ENCODE measurements at places on chromosomes 6 and 20.

DNA sequence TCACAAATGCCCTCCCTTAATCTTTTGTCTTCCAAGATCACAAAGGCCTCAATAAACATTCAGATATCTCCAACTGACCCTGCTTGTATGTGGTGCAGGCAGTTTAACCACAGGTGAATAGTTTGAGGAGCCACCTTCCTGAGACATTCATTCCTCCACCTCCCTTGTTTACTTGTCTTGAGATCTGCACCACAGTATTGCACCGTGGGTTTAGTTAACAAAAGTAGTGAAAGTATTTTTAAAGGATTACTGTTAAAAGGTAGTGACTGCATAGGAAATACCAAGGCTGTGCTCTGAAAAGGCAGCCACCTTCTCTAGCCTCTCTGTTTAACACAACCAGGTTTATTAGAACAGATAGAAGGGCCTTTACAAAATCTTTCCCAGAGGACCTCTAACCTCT is 46.5 kb downstream of the SESN1 start:
- no peak for DNase-seq

- DNase-seq = no peak
Observed at GRCh38 chr6:111731456-111732195, 125.9 kb upstream of the TRAF3IP2 start.

DNA sequence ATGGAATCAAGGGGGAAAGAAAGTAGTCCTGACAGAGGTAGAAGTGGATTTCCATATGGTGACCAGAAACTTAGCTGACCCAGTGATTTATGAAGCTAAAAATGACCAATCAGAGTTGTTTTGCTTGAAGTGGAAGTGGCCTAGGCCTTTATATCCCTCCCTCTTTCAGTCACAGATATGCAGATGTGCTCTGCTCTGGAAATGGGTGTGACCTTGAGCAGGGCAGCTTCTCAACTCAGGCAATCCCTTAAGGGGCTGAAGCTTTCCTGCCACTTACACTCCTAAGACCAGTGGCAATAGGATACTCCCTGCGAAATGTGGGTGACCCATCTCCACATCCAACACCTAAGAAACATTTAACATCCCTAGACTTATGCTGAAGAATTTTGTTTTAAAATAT is 256.6 kb downstream of the EYS start:
- no peak for DNase-seq

GRCh38 chr20:57944988-57945387 is 235.2 kb upstream of the PMEPA1 start:
- DNase-seq = no peak

DNA sequence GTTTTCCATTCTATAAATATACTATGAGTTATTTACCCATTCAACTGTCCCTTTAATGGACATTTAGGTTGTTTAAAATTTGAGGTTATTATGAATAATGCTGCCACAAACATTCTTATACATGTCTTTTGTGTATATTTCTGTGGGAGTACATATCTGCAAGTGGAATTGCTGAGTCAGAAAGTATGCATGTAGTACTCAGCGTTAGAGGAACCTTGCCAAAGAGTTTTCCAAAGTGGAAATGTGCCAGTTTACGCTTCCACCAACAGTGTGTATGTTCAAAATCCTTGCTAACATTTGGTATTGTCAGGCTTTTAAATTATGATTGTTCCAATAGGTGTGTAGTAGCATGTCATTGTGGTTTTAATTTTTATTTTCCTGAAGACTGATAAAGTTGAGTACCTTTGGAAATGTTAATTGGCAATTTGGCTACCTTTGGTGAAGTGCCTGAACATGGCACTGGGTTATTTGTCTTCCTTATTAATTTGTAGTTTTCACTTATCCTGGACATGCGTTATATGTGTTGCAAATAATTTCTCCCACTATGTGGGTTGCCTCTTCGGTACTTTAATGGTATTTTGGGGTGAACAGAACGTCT is 341.2 kb downstream of the CD83 start:
- no peak for DNase-seq

GRCh38 chr20:23613676-23614075 is 8.0 kb upstream of the CST9 start:
- DNase-seq = no peak

DNA sequence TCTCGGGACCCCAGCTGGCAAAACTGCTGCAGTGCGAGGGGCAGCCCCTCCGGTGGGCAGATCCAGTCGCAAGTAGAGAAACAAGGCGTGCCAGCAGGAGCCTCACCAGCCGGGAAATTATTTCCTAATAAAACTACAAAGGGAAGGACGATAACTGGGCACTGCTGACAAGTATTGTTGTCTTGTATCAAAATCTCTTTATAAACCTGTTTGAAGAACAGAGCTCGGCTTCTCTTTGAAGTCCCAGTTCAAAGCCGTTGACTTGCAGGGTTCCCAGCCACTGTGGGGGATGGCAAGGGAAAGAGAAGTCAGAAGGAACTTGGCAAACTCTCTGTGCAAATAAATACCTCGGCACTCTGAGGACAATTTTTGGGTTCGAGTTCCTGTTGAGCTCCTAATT is 504.5 kb downstream of the CD83 start:
- no peak for DNase-seq

DNA sequence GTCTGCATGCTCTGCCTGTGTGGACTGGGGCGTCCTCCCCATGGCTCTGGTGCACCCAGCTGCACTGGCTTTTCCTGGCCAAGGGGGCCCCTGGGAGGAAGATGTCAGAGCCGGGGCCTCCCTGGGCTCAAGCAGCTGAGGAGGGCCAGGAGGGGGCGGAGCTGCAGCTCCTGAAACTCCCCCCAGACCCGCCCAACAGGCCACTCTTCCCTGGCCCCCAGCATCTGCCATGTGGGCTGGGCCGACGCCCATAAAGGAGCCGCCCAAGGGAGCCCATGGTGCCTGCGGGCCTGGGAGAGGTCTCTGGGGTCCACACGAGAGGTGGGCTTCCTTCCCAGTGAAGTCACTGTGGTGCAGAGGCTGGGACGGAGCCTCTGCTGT is 4.0 kb downstream of the RBBP8NL start:
- DNase-seq = no peak

GRCh38 chr6:53765270-53765669 is 29.5 kb upstream of the LRRC1 start:
- DNase-seq = no peak

DNA sequence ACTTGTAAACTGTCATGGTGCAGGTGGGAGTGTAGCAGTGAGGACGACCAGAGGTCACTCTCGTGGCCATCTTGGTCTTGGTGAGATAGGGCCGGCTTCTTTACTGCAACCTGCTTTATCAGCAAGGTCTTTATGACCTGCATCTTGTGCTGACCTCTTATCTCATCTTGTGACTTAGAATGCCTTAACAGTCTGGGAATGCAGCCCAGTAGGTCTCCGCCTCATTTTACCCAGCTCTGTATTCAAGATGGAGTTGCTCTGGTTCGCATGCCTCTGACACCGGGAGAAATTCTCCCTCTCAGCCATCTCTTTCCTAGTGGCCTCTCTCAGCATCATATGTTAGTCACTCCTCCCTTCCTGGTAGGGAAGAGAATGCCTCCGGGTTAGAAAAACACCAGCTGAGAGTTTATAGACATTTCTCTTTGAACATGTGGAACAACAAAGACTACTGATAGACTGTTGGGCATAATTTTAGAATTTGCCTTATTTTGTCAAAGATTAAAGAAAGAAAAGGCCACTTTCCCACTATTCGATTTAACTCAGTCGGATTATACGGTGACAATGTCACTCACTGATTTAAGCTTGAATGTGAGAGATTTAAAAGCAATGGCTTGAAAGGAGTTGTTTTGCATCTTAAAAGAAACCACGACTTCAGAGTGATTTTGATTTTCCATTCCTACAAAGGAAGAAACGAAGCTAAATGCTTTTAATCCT is 67.9 kb upstream of the SNX9 start:
- DNase-seq = no peak

- DNase-seq = no peak
Observed at GRCh38 chr6:24332317-24332716, 25.5 kb downstream of the DCDC2 start.

- no peak for DNase-seq
Observed at GRCh38 chr20:59729506-59729905, 125.2 kb downstream of the PHACTR3 start.

GRCh38 chr20:36824142-36824940 is 50.8 kb upstream of the DSN1 start:
- no peak for DNase-seq

GRCh38 chr6:25222006-25222678 is 57.0 kb upstream of the CARMIL1 start:
- DNase-seq = no peak

GRCh38 chr20:43983904-43984361 is 69.3 kb downstream of the TOX2 start:
- no peak for DNase-seq

- DNase-seq = no peak
Observed at GRCh38 chr6:25136854-25137253, 142.3 kb upstream of the CARMIL1 start.

GRCh38 chr20:48735112-48735511 is 92.7 kb downstream of the PREX1 start:
- DNase-seq = no peak

DNA sequence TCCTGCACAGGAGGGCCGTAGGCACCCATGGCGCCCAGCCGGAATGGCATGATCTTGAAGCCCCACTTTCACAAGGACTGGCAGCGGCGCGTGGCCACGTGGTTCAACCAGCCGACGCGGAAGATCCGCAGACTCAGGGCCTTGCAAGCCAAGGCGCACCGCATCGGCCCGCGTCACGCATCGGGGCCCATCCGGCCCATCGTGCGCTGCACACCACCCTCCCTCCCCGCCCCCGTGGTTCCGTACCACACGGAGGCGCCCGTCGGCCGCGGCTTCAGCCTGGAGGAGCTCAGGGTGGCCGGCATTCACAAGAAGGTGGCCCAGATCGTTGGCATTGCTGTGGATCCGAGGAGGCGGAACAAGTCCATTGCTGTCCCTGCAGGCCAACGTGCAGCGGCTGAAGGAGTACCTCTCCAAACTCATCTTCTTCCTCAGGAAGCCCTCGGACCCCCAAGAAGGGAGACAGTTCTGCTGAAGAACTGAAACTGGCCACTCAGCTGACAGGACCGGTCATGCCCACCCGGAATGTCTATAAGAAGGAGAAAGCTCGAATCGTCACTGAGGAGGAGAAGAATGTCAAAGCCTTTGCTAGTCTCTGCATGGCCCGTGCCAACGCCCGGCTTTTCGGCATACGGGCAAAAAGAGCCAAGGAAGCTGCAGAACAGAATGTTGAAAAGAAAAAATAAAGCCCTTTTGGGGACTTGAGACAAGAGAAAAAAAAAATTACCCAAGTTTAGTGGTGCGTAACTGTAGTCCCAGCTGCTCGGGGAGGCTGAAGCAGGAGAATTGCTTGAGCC is 9.9 kb upstream of the NCOA5 start:
- DNase-seq = no peak

GRCh38 chr20:32585586-32586127 is 524 bp upstream of the NOL4L start:
- no peak for DNase-seq

GRCh38 chr6:37555040-37555781 is 55.5 kb upstream of the CCDC167 start:
- no peak for DNase-seq

- no peak for DNase-seq
Observed at GRCh38 chr6:30885999-30886896, 1.9 kb downstream of the DDR1 start.

DNA sequence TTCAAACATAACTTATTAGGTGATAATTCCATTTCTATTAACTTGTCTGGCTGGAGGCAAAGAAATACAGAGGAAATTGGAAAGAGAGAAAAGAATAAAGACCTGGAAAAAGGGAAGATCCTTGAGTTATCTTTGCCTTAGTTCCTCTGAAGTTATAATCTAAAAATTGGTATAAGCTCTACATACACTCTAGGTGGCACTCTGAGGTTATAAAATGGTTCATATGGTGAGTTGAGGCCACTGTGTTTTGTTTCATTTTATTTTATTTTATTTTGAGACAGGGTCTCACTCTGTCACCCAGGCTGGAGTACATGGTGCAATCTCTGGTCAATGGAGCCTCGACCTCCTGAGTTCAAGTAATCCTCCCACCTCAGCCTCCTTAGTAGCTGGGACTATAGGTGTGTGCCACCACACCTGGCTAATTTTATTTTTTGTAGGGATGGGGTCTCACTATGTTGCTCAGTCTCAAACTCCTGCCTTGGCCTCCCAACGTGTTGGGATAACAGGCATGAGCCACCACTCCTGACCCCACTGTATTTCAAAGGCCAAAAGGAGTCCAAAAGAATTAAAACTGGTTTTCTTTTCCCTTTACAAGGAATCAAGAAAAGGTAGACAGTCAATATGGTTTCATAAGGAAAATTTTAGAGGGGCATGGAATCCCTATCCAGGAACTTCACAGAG is 19.4 kb downstream of the GPX6 start:
- no peak for DNase-seq

DNA sequence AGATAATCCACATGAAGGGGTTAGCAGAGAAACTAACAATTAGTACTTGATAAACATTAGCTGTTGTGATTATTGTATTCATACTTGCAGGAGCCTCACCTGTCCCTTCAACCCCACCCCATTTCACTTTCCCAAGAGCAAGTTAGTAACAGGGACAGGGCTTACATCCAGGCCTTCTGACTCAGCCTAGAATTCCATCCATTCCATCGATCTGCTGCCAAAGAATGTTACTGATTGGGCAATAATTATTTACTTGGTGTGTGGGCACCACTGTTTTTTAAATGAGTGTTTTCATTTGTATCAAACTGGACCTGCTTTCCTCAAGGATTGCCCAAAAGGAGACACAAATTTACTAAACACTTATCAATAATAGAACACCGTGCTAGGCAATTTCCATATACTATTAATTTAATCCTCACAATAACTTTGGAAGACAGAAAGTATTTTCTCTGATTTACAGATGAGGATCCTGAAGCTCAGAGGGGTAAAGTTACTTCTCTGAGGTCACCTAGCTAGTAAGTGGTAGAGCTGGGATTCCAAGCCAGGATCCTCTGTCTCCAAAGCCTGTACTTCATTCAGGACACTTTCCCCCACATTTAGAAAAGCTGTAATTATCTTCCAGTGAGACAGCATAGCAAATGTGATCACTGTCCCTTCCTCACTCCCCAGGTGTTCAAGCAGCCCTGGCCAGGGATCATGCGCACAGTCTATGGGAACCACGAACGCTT is 32.8 kb downstream of the GSS start:
- no peak for DNase-seq

GRCh38 chr6:154156135-154156896 is 117.3 kb downstream of the OPRM1 start:
- no peak for DNase-seq

DNA sequence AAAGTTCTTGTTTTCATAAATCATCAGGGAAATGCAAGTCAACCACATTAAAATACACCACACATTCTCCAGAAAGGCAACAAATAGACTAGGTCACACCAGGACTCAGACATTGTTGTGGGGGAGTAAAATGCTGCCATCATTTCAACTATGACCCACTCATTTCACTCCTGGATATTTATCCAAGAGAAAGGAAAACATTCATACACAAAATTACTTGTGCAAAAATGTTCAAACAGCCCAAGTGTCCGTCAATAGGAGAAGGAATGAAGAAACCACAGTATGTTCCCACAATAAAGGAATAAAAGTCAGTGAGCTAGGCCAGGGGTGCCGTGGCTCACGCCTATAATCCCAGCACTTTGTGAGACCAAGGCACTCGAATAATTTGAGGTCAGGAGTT is 81.5 kb upstream of the QKI start:
- DNase-seq = no peak

Measured in cerebellar nuclear complex (tissue), 1 donor.